H9 (cell line): ENCODE measurements at places on chromosomes 7 and 10.

- DNase-seq = no peak
Measured at GRCh38 chr7:5050676-5051075, 5.0 kb downstream of the RBAK start.

- peak; percentile 38 for DNase-seq
Measured at GRCh38 chr10:132860532-132860931, 74.6 kb upstream of the NKX6-2 start.

DNA sequence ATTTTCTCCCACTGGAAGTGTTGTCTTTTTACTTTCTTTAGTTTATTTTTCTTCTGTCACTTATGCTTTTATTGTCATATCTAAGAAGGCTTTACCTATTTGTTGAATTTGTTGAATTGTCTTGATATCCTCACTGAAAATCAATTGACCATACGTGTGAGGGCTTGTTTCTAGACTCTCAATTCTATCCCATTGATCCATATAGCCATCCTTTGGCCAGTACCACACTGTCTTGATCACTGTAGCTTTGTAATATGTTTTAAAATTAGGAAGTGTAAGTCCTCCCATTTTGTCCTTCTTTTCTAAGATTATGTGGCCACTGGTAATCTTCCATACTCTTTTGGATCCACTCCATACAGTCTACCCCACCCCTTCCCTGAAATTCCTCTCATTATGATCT, 25.5 kb upstream of the MNX1 start:
- no peak for DNase-seq

DNA sequence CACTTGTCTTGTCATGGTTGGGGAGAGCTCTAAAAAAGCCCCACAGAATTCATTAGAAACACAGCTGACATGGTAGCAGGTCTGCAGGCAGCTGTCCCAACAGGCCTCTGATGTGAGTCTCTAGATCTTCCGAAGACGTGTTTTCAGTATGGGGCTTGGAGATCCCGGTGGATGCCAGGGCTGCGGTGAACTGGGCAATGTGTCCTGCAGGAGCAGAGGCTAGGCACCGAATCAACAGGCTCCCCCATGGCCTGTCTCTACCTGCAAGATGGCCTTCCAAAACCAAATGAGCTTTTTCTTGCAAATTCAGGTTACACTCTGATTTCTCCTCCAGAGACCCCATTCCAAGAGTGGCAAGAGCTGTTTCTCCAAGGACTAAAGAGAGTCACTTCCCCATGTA, 2.9 kb downstream of the CPXM2 start:
- no peak for DNase-seq

DNA sequence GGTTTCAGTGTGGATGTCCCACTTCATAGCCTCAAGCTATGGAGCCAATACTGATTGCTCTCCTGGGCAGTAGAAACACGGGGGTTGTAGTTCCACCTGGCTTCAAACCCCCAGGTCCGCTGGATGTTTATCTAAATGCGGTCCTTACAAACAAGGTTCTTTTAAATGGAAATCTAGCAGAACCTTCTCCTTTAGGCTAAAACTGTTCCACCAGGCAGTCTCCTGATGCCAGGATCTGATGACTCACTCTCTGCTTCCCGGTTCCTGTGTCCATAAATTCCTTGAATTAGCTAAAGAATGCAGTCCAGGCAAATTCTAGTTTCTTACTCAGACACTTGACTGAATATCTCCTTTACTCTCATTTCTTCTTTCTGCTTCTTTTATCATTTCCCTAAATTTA, 108.4 kb upstream of the FAM3C start:
- DNase-seq = peak; percentile 63

- no peak for DNase-seq
Measured at GRCh38 chr10:28480628-28480965, 52.3 kb upstream of the WAC start.

DNA sequence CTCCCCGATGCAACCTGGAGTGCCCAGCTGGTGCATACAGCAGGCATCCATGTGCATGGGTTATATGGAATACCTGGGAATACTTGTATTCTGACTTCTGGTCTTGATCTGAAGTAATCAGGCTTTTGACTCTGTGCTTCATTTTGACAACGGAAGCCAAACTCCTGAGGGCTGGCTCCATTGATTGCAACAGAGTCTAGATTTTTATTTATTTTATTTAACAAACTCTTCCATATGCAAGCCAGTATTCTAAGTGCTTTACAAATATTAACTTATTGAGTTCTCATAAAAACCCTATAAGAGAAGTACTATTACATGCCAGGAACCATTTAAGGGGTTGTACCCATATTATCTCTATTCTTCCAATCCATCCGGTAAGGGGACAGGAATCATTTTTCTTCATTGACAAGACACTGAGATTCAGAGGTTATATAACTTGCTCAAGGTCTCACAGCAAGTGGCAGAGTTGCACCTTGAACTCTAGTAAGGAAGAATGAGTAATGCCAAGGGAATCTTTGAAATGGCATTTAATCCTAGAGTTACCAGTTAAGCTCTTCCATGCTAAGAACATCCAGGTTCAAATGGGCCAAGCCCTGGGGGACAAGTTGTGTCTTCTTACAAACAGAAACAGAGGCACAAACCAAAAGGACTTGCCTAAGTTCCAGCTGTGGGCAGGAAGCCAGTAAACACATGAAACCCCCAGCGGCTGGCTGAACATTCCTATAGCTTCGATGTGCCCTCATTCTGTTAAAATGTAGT, 241.0 kb downstream of the WDR11 start:
- DNase-seq = no peak

GRCh38 chr7:54722026-54722425, 37.0 kb downstream of the SEC61G start:
- DNase-seq = no peak

- no peak for DNase-seq
Measured at GRCh38 chr10:61950449-61951143, 49.1 kb downstream of the ARID5B start.

GRCh38 chr10:73850863-73851461, 23.4 kb downstream of the CAMK2G start:
- no peak for DNase-seq

GRCh38 chr10:35262436-35262835, 73.9 kb upstream of the CCNY start:
- no peak for DNase-seq

DNA sequence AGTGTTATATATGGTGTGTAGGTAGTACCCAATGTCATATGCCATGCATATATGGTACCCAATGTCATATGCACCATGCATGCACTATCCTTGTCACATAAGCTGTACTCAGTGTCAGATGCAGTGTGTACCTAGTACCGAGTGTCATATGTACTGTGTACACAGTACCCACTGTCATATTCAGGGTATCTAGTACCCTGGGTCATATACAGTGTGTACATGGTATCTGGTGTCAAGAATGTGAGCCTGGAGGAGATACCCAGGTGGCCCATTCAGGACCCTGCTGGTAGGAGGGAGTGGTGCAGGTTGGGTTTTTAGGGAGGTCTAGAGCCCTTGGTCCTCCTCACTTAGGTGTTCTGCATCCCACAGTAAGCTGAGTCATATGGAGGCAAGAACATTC, 1.8 kb downstream of the ZMYND11 start:
- peak; percentile 62 for DNase-seq

GRCh38 chr7:155227788-155228458, 69.8 kb upstream of the INSIG1 start:
- peak; percentile 65 for DNase-seq

DNA sequence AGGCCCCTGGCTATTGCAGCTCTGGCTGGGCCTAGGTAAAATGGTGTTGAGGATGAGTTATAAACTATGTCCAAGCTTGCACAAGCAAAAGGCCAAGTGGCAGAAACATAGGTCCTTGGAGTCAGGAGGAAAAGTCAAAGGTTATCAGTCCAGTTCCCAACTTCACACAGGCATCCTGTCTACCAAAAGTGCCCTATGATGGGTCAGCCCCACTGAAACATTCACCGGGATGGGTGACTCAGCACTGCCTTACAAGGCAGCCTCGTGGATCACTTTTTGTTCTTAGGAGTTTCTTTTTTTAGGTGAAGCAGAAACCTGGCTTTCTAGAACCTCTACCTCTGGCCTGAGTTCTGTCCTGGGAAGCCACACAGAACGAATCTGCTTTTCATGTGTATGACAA, 158.8 kb upstream of the LYZL2 start:
- no peak for DNase-seq

- DNase-seq = no peak
Measured at GRCh38 chr7:25913598-25914224, 238.3 kb upstream of the NFE2L3 start.

DNA sequence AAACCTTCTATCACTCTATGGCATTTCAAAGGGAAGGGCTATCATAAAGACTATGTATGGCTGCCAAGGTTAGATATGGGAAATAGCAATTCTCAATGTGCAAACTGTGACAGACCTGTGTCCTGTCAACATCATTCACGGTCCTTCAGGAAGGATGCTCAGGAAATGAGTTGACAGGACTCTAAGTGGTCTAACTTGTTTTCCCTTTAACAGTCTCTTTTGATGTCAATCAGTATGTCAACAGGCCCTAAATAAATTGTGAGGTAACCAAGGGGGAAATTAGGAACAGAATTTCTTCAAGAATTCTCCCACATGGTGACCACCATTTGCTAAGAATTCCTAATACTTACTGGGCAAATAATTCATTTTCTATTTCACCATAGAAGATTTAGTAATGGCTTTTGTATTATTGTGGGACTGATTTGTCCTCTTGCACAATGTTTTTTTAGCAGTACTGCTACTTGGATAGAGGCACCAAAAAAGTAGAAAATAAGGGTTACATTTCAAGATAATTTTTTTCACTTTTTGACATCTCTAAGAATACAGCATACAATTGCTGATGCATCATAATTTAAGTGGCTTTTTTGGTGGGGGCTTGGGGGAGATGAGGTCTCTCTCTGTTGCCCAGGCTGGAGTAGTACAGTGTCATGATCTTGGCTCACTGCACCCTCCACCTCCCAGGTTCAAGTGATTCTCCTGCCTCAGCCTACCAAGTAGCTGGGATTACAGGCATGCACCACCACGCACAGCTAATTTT, 275.8 kb downstream of the CACNA2D1 start:
- no peak for DNase-seq

- DNase-seq = no peak
Measured at GRCh38 chr10:59678884-59679301, 30.8 kb downstream of the SLC16A9 start.

GRCh38 chr7:5349005-5349380, 66.2 kb downstream of the SLC29A4 start:
- DNase-seq = no peak

- no peak for DNase-seq
Measured at GRCh38 chr10:75430000-75430763, 1.2 kb upstream of the LRMDA start.

DNA sequence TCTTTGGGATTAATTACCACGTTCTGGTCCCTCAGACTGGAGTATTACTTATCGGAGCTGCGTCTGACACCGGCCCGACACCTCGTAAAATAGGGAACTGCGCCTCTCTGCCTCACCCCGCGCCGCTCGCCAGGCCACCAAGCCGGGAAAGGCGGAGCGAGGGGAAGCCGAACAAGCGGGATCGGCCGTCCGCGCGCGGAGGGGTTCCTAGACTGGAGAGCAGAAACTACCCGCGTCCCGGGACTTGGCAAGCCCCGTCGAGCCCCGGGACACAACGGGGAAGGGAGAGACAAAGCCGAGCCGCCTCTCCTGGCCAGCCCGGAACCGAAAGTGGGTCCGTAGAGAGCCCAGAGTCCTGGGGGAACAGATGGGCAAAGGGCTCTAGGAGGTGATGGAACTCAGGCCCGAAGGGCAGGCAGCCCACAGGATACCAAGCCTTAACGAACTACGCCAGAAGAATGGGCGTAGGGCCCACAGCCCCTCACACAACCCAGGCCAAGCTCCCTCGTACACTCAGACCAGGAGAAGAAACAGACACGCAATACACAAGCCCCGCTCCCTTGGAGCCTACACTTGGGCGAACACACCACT, 6.5 kb downstream of the LBX1 start:
- DNase-seq = no peak

GRCh38 chr10:110992006-110992800, 72.8 kb downstream of the SHOC2 start:
- no peak for DNase-seq

DNA sequence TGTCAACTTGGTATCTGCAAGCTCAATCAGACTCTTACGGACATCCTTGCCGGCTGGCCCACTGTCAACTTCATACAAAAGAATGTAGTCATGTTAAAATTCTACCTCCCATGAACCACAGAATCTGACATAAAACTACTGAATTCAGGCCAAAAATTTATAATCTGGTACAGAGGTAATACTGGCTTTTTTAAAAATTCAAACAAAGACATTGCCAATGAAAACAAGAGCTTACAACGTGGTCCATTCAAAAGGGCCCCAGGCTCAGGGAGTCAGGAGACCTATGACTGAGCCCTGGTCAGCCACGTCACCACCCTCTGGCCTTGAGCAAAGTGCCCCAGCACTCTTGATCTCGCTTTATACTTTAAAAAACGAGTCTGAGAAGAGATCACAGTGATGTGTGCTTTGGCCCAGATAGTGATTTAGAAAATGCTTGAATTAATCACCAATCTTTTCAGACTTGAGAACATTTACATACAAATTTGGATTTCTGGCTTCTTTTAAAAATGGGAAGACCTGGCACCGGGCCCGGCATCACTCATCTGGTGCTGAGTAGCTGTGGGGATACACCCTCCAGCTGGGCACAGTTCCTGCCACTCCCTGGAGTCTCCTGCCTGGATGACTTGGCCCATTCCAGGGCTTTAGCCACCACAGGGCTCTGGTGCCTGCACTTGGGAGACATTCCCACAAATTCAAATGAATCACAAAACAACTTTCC, 94.1 kb downstream of the PIP4K2A start:
- DNase-seq = no peak

GRCh38 chr10:89003344-89003743, 12.7 kb downstream of the FAS start:
- no peak for DNase-seq

DNA sequence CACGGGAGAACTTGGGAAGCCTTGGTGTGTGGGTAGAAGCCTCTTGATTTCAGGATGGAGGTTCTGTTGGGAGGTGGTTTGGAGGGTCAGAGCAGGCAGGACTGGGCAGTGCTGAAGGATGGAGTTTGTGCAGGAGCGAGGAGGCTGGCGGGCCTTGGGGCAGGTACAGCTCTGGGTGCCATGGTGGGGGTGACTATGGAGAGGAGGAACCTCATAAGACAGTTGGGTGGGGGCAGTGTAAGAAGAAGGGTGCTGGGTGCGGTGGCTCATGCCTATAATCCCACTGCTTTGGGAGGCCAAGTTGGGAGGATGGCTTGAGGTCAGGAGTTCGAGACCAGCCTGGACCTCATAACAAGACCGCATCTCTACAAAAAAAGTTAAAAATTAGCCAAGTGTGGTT, 54.7 kb upstream of the GTF2IRD1 start:
- DNase-seq = no peak

- DNase-seq = no peak
Measured at GRCh38 chr10:1274111-1274661, 218.0 kb downstream of the WDR37 start.
